Colonic mucosa (tissue), 4 donors: ENCODE measurements at places on chromosomes 7 and 10. TPM values are rescaled to one million over a fixed set of nuclear protein-coding genes. Genes with fewer than 3 reads are reported as not detected.

- DNase-seq: no peak
- no peaks in the 10 kb centered on the region for H3K36me3 ChIP-seq
- H3K27me3 ChIP-seq: no peaks in the 10 kb centered on the region
- H3K4me1 ChIP-seq: no peaks in the 10 kb centered on the region
- H3K4me3 ChIP-seq: no peak overlapping the region
- H3K27ac ChIP-seq: no peak overlapping the region
These were observed 250.9 kb upstream of the SORCS1 start for GRCh38 chr10:107415446-107415845.

Gene CFAP70
- total RNA-seq: 0.72 TPM

DNA sequence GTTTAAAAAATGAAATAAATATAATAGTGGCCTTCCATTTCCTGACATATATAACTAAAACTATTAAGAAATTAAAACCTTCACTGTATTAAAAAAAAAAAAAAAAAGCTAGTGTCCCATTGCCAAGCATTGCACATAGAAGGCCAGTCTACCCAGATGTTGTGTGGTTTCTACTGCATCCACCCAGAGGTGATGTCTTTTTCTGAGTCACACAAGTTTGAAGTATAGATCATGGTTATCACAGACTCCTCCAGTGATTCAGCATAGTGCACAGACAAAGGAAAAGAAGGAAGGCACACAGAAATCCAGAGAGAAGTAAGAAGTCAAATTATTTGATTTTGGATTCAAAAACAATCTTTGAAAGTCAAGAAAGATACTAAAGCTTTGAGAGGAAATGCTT lies 429.0 kb downstream of the ETV1 start:
- H3K36me3 ChIP-seq: no peaks in the 10 kb centered on the region
- H3K27ac ChIP-seq: no peak overlapping the region

DNA sequence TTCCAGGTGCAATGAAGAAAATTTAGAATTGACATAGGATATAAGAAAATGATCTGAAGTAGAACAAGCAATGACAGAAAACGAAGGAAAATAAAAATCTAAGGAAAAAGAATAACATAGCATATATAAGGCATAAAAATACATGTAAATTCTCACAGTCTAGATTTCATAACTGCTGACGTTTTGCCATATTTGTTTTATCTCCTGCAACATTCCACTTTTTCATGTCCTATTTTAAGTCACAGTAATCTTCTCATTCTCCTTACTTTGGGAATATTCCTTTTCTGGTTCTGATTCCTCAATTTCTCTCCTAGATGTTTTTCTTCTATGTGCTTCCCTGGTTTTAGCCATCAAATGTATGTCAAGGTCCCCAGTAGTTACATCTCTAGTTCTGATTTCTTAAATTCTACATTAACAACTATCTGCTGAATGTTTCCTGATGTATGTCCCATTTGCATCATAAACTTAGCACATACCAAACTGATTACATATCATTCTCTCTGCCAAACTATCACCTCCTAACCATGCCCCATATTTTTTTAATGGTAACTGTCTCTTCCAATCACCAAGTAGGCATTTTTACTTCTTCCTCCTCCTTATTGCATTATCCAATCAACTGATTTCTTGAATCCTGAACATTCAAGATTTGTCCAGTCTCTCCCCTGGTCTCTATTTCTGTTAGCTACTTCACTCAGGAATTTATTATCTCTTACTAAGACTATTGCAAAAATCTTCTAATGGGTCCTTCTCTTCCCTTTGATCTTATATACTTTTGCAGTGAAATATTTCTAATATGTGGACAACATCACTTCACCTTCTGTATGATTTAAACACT lies 171.3 kb downstream of the DNAJC1 start:
- no peak overlapping the region for H3K4me3 ChIP-seq
- H3K4me1 ChIP-seq: no peaks in the 10 kb centered on the region
- no peaks in the 10 kb centered on the region for H3K36me3 ChIP-seq
- no peaks in the 10 kb centered on the region for H3K27me3 ChIP-seq
- DNase-seq: no peak
- H3K27ac ChIP-seq: no peak overlapping the region

DNA sequence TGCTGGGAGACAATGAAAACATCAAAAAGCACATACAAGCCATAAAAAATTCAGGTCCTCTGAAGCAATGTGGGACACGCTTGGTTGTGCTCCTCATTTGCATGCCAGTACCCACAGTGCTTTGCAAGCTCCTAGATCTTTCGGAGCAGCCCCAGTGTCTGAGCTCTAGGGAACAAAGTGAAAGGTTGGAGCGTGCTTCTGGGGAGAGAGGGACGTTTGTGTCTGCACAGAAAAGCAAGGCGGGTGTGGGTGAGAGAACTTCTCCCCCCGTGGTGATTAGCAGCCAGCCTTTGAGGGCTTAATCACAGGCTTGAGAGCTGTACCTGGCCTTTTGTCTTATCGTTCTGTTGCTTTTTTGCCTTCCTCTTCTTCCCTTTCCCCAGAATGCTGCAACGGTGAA lies 76.7 kb upstream of the HABP2 start:
- DNase-seq: no peak
- H3K4me3 ChIP-seq: no peak overlapping the region
- no peaks in the 10 kb centered on the region for H3K27me3 ChIP-seq
- no peaks in the 10 kb centered on the region for H3K4me1 ChIP-seq
- H3K27ac ChIP-seq: no peak overlapping the region

- no peaks in the 10 kb centered on the region for H3K27me3 ChIP-seq
- no peak overlapping the region for H3K4me3 ChIP-seq
- H3K36me3 ChIP-seq: no peaks in the 10 kb centered on the region
- no peaks in the 10 kb centered on the region for H3K4me1 ChIP-seq
- no peak for DNase-seq
These were observed 64.8 kb downstream of the SGCE start for GRCh38 chr7:94591176-94591575.

- no peak overlapping the region for H3K27ac ChIP-seq
- DNase-seq: no peak
- no peak overlapping the region for H3K4me3 ChIP-seq
- no peaks in the 10 kb centered on the region for H3K36me3 ChIP-seq
- H3K27me3 ChIP-seq: no peaks in the 10 kb centered on the region
These were observed 73.5 kb downstream of the GRB10 start for GRCh38 chr7:50709151-50709550.

- H3K4me1 ChIP-seq: no peaks in the 10 kb centered on the region
- no peaks in the 10 kb centered on the region for H3K36me3 ChIP-seq
- no peaks in the 10 kb centered on the region for H3K27me3 ChIP-seq
- H3K4me3 ChIP-seq: peak overlapping the region; percentile 49
- DNase-seq: peak; percentile 19
These were observed 1.4 kb downstream of the CCNJ start for GRCh38 chr10:96044736-96045135.

GRCh38 chr7:92044148-92044547 lies 90.1 kb downstream of the CYP51A1 start:
- no peaks in the 10 kb centered on the region for H3K4me1 ChIP-seq
- no peak overlapping the region for H3K27ac ChIP-seq
- no peak overlapping the region for H3K4me3 ChIP-seq
- DNase-seq: no peak

DNA sequence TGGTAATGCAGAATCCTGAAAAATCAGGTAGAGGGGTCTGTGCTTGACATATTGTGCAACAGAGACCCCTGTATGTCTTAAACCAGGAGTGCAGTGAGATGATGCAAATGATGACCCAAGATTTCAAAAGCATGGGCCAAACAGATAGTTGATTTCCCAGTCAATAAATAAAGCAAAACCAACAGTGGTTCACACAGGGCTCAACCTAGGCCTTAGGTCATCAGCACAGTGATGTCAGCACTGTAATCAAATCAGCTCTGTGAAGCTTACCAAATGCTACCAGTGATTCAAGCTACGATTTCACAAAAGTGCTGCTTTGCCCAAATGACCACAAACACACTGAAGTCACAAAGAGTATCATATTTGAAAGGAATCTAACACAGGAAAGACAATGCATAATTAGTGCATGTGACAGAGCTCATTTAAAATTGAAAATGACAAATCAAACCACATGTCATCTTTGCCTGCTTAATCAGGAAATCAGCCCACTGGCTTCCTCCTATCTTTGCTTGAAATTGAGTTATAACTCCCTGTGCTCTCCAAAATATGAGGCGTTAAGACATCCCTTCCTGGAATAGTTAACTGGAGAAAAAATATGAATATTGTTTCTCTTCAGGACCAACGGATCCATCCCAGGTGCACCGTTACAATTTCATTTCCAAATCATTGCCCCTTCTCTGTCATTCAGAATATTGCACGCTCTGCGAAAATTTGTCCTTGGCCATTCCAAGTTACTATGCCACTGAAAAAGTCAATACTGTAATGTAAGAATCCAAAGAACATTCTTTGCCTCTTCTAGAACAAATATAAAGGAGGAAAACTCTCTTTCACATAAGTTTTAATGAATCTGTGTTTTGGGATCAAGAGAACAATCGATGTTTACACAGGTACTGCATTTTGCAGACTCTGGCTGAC lies 41.9 kb upstream of the ASL start:
- H3K4me3 ChIP-seq: no peak overlapping the region
- DNase-seq: no peak
- no peaks in the 10 kb centered on the region for H3K27me3 ChIP-seq
- H3K27ac ChIP-seq: no peak overlapping the region

- no peaks in the 10 kb centered on the region for H3K36me3 ChIP-seq
- H3K4me3 ChIP-seq: no peak overlapping the region
- H3K27me3 ChIP-seq: no peaks in the 10 kb centered on the region
- no peaks in the 10 kb centered on the region for H3K4me1 ChIP-seq
- no peak overlapping the region for H3K27ac ChIP-seq
These were observed 107.0 kb downstream of the GNAI1 start for GRCh38 chr7:80241671-80242070.

DNA sequence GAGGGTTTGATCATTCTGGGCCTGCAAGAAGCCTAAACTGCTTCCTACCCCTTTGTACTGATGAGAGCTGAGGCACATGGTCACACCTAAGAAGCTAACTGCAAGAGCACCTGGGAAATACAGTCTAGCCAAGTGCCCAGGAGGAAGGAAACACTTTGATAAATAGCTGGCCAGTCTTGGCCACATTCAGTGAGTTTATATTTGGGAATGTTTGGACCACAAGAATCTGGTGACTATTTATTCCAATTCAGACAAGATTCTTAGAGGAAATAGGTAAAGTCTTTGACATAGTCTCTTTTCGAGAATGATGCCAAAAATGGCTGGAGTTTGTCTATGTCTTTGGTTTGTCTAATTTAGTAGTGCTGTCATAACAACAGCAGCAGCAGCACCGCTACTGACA lies 213.6 kb downstream of the KIF20B start:
- DNase-seq: no peak
- no peak overlapping the region for H3K4me3 ChIP-seq
- H3K4me1 ChIP-seq: no peaks in the 10 kb centered on the region
- H3K27me3 ChIP-seq: no peaks in the 10 kb centered on the region
- no peaks in the 10 kb centered on the region for H3K36me3 ChIP-seq

- no peak for DNase-seq
- no peaks in the 10 kb centered on the region for H3K4me1 ChIP-seq
- no peaks in the 10 kb centered on the region for H3K27me3 ChIP-seq
- no peak overlapping the region for H3K4me3 ChIP-seq
- H3K27ac ChIP-seq: no peak overlapping the region
These were observed 8.8 kb downstream of the INPP5F start for GRCh38 chr10:119734396-119735332.

Gene ZNF467
- 5.0 TPM for total RNA-seq

- H3K4me1 ChIP-seq: no peaks in the 10 kb centered on the region
- DNase-seq: no peak
- no peak overlapping the region for H3K27ac ChIP-seq
- H3K27me3 ChIP-seq: no peaks in the 10 kb centered on the region
- H3K36me3 ChIP-seq: no peaks in the 10 kb centered on the region
These were observed 137.6 kb downstream of the RGS10 start for GRCh38 chr10:119404719-119405519.

Gene LLCFC1
- not detected for total RNA-seq

GRCh38 chr7:1969459-1970284 lies 263.1 kb downstream of the MAD1L1 start:
- no peaks in the 10 kb centered on the region for H3K36me3 ChIP-seq
- no peak overlapping the region for H3K4me3 ChIP-seq
- DNase-seq: no peak
- no peaks in the 10 kb centered on the region for H3K27me3 ChIP-seq
- H3K27ac ChIP-seq: no peak overlapping the region
- no peaks in the 10 kb centered on the region for H3K4me1 ChIP-seq

Gene LSM5
- total RNA-seq: 64.3 TPM

GRCh38 chr7:32500922-32501341 lies 5.6 kb downstream of the AVL9 start:
- H3K4me1 ChIP-seq: peaks cover 4% of the 10 kb centered on the region
- no peak overlapping the region for H3K27ac ChIP-seq
- H3K36me3 ChIP-seq: no peaks in the 10 kb centered on the region
- no peak overlapping the region for H3K4me3 ChIP-seq
- DNase-seq: no peak

- DNase-seq: no peak
- no peak overlapping the region for H3K27ac ChIP-seq
- no peak overlapping the region for H3K4me3 ChIP-seq
- H3K27me3 ChIP-seq: no peaks in the 10 kb centered on the region
These were observed 24.5 kb upstream of the FAM133B start for GRCh38 chr7:92614660-92615174.

DNA sequence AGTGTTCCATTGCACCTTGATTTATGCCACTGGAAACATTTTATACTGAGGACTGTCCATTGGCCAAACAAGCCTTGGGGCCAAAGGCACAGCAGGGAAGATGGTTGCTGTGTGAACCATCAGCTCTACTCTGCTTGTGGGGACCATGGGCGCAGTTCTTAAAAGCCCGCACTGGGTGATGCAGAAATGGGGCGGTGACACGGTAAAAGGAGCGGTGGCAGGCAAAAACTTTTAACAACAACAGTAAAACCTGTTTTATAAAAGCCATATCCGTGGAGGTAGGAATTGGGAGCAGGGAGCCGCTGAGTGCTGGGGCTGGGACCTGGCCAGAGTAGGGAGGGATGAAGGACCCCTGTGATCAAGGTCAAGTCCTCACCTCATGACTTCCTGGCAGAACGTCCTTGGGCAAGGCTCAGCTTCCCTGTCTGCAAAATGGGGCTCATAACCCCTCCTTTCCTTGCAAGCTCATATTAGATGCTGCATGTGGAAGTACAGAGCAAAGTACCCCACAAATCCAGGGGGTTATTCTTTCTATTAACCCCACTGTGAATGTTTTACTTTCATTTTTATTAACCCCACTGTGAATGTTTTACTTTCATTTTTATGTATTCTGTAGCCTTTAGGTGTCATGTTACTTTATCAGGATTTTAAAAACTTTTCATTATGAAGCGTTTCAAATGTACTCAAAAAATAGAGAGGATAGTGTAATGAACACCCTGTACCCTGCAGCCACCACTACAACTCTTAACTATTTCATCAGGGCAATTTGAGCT lies 78.3 kb downstream of the GRK5 start:
- no peak overlapping the region for H3K4me3 ChIP-seq
- H3K27me3 ChIP-seq: no peaks in the 10 kb centered on the region
- DNase-seq: no peak
- no peak overlapping the region for H3K27ac ChIP-seq

DNA sequence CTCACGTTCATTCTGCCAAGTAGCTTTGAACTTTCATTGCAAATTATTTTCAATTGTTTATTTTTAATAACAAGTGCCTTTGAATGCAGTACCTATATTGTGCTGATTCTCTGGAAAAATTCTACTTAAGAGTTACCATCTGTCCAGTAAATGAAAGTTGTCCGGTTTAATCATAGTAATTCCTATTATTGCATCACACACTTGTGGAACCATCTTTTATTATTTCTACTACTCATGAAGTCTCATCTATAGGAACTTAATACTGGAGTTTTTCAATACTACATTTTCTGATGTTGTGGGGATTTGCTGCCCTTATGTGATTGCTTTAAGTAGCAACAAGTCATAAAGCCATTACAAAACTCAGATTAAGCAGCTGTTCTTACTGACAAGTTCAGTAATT lies 16.5 kb upstream of the SKAP2 start:
- no peak for DNase-seq
- no peaks in the 10 kb centered on the region for H3K4me1 ChIP-seq
- no peaks in the 10 kb centered on the region for H3K36me3 ChIP-seq
- H3K4me3 ChIP-seq: no peak overlapping the region
- H3K27me3 ChIP-seq: no peaks in the 10 kb centered on the region
- H3K27ac ChIP-seq: no peak overlapping the region
